ENCODE measurements at places on chromosomes 3 and 15. TPM values are rescaled to one million over a fixed set of nuclear protein-coding genes. Genes with fewer than 3 reads are reported as not detected.

The SLC24A5 gene
- total RNA-seq, result not detected

The PPCDC gene
- total RNA-seq, result 7.2 TPM

The EFHB gene
- total RNA-seq, result not detected

The WDR93 gene
- 0.31 TPM for total RNA-seq

The UMPS gene
- total RNA-seq, result 59.9 TPM

The ATP8B4 gene
- total RNA-seq, result 6.6 TPM

The TIGIT gene
- total RNA-seq, result not detected

The SAMD7 gene
- total RNA-seq, result not detected

The TMC3 gene
- 0.47 TPM for total RNA-seq

The CLRN1 gene
- not detected for total RNA-seq

The ACVR2B gene
- 42.6 TPM for total RNA-seq

The PCLAF gene
- 5.0 TPM for total RNA-seq

The BTLA gene
- 0.16 TPM for total RNA-seq

The GPR149 gene
- 0.16 TPM for total RNA-seq

The CCDC39 gene
- total RNA-seq, result 0.62 TPM

The RBP2 gene
- total RNA-seq, result not detected

The INKA1 gene
- total RNA-seq, result 12.3 TPM

The ANKRD63 gene
- total RNA-seq, result not detected

The ARRDC4 gene
- total RNA-seq, result 55.1 TPM

The AHSG gene
- total RNA-seq, result 0.47 TPM

The KCNMB3 gene
- total RNA-seq, result 3.1 TPM

The PLIN1 gene
- 0.47 TPM for total RNA-seq

The FETUB gene
- not detected for total RNA-seq

The GATA2 gene
- total RNA-seq, result 0.31 TPM

The IFRD2 gene
- total RNA-seq, result 15.1 TPM

The LRRK1 gene
- total RNA-seq, result 1.4 TPM

The MTFMT gene
- 16.1 TPM for total RNA-seq

The LRRIQ4 gene
- 0.31 TPM for total RNA-seq

The RTP3 gene
- not detected for total RNA-seq

The TARS3 gene
- 34.9 TPM for total RNA-seq

All from occipital lobe (tissue), 3 donors.